ENCODE measurements at places on chromosomes 3 and 15. TPM values are rescaled to one million over a fixed set of nuclear protein-coding genes. Genes with fewer than 3 reads are reported as not detected.

GOLGA8H gene
- 0.33 TPM for total RNA-seq

DNA sequence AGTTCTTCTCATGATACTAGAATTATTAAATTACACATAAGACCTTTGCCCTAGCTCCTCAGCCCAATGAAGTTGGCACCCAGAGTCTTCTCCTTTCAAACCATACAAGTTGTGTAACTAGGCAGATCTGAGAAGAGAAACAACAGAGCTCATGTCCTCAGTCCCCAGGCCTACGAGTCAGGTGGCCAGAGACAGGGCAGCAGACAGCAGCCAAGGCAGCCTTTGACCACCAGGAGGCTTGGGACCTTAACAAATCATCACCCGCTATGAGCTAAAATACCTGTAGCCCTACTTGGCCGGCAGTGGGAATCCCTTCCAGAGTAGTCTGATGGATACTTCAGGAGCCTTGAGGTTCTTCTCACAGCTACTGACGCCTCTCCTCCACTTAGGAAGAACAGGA, 18.3 kb downstream of the STIMATE start:
- H3K4me1 ChIP-seq: no peaks in the 10 kb centered on the region
- DNase-seq: no peak
- H3K27ac ChIP-seq: no peak overlapping the region
- no peak overlapping the region for H3K4me3 ChIP-seq

- no peaks in the 10 kb centered on the region for H3K27me3 ChIP-seq
- peak overlapping the region; percentile 9 for H3K27ac ChIP-seq
Measured at GRCh38 chr15:50050986-50051743, 67.9 kb downstream of the ATP8B4 start.

- no peaks in the 10 kb centered on the region for H3K27me3 ChIP-seq
- H3K4me3 ChIP-seq: peak overlapping the region; percentile 58
- no peak overlapping the region for H3K27ac ChIP-seq
- H3K4me1 ChIP-seq: peaks cover 15% of the 10 kb centered on the region
- H3K36me3 ChIP-seq: no peaks in the 10 kb centered on the region
- no peak for DNase-seq
Measured at GRCh38 chr15:40252438-40253166, 13.7 kb downstream of the PAK6 start.

DNA sequence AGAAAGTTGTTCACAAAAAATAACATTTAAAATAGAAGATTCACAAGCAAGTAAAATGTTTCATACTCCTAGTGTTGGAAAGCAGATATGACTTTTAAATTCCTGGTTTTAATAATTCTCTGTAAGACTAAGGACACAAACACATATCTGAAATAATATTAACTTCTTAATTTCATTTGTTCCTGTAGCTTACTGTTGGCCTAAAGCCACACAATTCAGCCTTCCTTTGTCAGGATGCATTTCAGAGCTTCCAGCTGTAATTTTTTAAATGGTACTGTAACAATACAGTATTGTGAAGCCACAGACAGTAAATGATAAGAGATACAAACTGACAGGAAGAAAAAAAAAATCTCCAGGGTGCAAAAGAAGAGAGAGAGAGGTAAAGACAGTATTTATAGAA, 84.2 kb downstream of the TMCC1 start:
- no peak for DNase-seq
- H3K27me3 ChIP-seq: no peaks in the 10 kb centered on the region
- no peaks in the 10 kb centered on the region for H3K36me3 ChIP-seq
- no peak overlapping the region for H3K27ac ChIP-seq
- peaks cover 33% of the 10 kb centered on the region for H3K4me1 ChIP-seq

RPP25 gene
- 4.7 TPM for total RNA-seq

Measured in sigmoid colon (tissue), 7 donors.